A549 (cell line): ENCODE measurements at places on chromosomes 1 and 21. TPM values are rescaled to one million over a fixed set of nuclear protein-coding genes. Genes with fewer than 3 reads are reported as not detected.

The SYPL2 gene
- 0.03 to 0.05 TPM (median 0.05 TPM) in 3 replicates for polyA plus RNA-seq

The TMEM269 gene
- 0.08 to 0.21 TPM (median 0.15 TPM) in 3 replicates for polyA plus RNA-seq

The OVAAL gene
- 0.08 to 0.12 TPM (median 0.09 TPM) in 3 replicates for polyA plus RNA-seq

The VCAM1 gene
- polyA plus RNA-seq, result 0.05 to 0.12 TPM in 2 of 3 replicates, not detected in the other

DNA sequence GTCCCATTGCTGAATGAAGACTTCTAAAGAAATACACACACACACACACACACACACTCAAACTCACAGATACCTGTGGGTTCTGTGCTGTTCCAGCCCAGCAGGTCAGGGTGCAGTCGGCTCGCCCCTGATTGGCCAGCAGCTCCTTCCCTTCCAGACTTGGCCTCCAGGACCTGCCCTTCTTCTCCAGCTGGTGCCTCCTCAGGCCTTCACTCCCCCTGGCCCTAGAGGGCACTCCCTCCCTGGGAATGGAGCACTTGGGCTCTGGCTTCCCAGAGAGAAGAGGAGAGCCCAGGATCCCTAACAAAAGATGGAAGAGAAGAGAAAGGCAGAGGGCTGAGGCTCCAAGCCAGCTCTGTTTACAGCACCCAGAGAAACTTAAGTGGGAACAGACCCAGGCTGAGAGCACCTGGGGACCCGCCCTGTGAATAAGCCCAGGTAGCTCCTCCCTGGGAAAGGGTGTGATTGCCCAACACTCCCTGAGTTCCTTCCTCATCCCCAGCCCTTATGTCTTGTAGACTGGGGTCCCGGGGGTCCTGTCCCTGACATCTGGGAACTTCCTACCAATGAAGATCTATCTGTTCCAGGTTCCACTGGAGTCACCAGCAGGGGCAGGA, at the start of gene PGLYRP3:
Gene PGLYRP3 (minus strand): TSS at position 383 of the 617 bp plus-strand sequence. CDS start 2,287 bp downstream, outside the sequence.
- DNase-seq, result no peak

DNA sequence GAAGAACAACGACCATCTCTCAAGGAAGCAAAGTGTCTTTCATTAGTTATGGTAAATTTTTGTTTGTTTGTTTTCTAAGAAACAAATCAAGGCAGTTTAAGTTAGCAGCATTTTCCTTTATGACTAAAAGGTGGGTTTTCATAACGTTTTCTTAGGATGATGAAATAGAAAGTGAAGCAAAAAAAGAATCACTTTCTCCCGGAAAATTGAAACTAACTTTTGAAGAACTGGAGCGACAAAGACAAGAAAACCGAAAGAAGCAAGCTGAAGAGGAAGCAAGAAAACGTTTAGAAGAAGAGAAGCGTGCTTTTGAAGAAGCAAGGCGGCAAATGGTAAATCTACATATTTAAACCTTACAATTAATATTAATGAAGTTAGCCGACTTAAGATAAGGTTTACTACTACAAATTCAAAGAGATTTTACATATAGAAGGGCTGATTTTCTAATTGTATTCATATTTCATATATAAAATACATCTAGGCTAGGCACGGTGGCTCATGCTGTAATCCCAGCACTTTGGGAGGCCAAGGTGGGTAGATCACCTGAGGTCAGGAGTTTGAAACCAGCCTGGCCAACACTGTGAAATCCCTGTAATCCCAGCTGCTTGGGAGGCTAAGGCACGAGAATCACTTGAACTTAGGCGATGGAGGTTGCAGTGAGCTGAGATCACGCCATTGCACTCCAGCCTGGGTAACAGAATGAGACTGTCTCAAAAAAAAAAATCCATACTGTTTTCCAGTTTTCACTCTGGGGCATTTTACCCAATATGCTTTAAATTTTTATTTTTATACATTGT, 38.3 kb downstream of the NEXN start:
- DNase-seq, result no peak

- no peak for DNase-seq
Measured at GRCh38 chr1:235852887-235853286, 13.8 kb downstream of the LYST start.

DNA sequence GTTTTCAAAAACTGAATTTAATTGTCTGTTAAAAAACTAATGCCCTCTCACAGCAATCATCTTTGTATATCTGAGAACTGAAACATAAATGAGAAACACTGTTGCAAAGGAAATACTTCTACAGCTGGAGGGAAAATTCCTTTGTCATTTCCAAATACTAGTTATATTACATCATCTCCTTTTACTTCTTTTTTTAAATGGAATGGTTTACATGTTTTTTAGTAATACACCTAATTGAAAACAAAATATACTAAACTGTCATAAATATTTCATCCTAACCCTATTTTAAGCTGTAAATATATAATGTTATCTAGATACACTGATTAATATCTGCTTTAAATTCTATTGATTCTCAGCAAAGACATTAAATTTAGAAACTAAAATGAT, 19.1 kb downstream of the CDC42BPA start:
- DNase-seq, result no peak

- DNase-seq, result peak; percentile 57
Measured at GRCh38 chr1:28249013-28249865, 10.1 kb upstream of the SESN2 start.

DNA sequence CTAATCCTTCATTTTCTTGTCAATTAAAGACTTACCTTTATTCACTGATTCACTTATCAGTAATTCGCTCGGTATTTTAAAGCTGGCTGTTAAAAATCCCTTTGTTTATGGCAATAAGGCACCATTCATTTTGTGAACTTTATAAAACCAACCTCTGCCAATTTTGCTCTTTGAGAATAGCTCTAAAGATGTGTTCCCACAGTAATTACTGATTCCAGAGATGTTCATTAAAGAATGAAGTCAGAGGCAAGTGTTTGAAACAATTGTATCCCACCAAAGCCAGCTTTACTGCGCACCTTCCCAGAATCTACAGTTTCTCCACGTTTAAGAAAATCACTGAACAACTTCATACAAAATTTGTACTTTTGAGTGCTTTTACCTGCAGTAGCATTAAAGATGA, 424.5 kb downstream of the USP25 start:
- no peak for DNase-seq

DNA sequence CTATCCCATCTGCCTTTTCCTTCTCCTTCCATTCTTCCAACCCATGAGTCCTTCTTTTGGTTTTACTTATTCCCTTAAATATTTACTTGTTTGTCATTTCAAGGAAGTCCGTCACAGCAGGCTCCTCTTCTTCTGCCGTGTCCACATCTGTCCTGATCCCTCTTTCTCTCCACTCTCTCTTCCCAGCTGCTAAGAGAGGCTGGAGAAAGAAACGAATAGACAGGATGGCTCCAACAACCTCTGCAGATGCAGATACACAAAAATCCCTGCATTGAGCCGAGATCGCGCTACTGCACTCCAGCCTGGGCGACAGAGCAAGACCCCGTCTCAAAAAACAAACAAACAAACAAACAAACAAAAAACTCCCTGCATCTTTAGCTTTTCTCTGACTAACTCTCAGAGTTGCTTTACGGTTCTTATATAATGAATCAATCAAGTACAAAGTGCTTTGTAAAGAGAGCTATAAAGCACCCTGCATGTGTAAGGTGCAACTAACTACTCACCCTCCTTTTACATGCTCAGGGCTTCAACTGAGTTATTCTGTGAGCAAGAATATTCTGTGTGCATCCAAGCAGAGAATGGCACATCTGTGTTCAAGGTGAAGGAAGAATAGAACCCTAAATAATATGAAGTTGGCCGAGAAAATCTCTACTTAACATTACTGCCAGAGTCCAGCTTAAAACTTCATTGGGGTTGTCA, 3.8 kb upstream of the SAMD13 start:
- no peak for DNase-seq

DNA sequence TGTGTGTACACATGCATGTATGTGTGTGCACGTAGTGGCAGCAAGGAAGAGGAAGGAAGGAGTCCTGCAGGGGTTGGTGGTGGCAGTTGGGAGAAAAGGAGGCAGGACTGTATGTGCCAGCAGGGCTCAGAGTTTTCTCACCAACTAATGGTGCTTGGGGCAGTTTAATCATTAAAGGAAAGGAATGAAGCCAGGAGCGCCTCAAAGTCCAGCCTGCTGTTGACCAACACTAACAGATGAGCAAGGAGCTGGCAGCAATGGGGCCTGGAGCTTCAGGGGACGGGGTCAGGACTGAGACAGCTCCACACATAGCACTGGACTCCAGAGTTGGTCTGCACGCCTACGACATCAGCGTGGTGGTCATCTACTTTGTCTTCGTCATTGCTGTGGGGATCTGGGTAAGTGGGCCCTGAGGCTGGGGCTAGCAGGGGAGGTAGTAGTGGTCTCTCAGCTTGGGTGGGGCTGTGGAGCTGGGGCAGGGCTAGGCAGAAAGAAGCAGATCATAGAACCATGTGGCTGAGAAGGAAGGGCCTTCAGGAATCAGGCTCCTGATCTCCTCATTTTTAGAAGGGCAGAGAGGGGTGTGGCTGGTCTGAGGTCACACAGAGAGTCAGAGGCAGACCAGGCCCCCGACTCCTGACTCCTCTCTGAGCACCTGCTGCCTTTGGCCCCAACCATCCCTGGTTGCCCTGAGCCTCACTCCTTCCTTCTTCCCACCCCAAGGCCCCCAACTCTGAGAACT, at the start of gene SLC5A9:
Gene SLC5A9 (plus strand): TSS at position 216 of the 742 bp plus-strand sequence. CDS start 21 bp downstream, at position 237.
- no peak for DNase-seq

GRCh38 chr1:92864131-92864530, 32.3 kb downstream of the RPL5 start:
- no peak for DNase-seq
